ENCODE measurements at places on chromosomes 5 and 9.
A peak's percentile ranks its signal among the peaks of the same experiment; 100 is the strongest.

- DNase-seq, result no peak
Measured at GRCh38 chr9:71127301-71127700, 5.9 kb upstream of the TRPM3 start.

GRCh38 chr9:2469681-2470221, 151.8 kb upstream of the VLDLR start:
- peak; percentile 30 for DNase-seq

DNA sequence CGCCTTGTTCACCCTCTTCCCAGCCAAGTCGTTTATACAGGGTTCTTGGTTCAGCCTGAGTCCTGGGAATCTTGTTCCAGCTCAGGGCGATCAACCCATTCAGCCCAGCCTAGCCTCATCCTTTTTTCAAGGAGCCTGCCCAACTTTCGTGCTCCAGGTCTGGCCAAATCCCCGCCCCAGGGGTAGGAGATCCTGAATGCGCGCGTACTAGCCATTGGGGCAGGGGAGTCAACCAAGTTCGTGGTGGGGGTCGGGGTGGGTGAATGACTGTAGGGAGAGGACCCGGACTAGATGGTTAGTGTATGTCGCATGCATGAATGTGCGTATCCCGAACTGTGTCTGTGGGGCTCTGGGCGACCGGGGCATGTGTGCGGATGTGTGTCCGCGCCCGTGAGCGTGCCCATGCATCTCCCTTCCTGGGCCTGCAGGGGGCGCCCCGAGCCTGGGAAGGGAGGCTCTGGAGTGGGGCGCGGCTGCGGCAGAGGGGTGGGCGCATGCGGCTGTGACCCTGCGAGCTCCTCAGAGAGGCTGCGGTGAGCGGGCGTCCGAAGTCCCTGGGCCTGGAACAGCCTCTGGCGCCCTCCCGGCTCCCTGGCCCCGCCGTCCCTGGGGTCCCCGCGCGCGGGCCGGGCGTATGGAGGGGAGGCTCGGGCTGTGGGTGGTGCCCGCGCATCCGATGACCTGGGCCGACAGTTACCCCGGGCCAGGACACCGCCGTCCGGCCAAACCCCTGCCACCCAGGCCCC, 8.7 kb downstream of the CCL21 start:
- no peak for DNase-seq

DNA sequence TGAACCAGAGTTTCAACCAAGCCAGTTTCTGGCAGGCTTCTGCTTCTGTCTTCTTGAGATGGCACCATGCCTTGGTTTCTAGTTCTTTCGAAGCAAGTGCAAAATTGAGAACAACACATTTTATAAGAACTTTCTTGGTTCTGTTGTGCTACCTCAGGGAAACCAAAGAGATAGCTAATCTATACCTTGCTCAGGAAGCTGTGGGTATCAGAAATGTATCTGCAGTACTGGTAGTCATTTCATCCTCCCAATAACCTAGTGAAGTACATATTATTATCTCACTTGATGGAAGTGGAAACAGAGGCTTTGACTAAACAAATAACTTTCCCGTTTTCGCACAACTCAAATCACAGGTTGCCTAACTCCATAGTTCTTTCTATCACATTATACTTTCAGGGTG, 246.6 kb downstream of the ENC1 start:
- DNase-seq, result no peak

DNA sequence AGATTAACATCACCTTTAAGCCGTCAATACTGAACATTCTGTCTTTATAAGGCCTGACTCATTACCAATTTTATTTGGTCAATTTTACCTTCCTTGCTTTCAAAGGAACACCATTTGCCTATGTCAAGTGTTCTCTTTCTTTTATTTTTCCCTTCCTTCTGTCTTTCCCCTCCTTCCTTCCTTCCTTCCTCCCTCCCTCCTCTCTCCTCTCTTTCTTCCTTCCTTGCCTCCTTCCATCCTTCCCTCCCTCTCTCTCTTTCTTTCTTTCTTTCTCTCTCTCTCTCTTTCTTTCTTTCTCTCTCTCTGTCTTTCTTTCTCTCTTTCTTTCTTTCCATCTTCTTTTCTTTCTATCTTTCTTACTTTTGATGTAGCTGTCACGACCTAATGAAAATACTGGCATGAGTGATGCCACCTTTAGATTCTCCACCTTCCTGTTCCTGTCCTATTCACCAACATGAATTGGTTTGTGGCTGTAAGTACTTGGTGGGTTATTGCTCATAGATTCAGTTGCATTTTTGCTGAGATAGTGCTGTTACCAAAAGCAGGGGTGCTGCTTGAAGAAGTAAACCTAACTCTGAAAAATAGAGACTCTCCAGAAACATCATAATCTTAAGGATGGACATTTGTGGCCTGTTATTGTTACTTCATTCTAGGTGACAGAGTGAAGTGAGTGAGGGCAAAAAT, 33.8 kb downstream of the DOCK8 start:
- DNase-seq, result no peak

- no peak for DNase-seq
Measured at GRCh38 chr5:138038826-138039225, 5.9 kb upstream of the FAM13B start.

GRCh38 chr9:87886933-87887505, 4.3 kb downstream of the SPATA31E1 start:
- no peak for DNase-seq

DNA sequence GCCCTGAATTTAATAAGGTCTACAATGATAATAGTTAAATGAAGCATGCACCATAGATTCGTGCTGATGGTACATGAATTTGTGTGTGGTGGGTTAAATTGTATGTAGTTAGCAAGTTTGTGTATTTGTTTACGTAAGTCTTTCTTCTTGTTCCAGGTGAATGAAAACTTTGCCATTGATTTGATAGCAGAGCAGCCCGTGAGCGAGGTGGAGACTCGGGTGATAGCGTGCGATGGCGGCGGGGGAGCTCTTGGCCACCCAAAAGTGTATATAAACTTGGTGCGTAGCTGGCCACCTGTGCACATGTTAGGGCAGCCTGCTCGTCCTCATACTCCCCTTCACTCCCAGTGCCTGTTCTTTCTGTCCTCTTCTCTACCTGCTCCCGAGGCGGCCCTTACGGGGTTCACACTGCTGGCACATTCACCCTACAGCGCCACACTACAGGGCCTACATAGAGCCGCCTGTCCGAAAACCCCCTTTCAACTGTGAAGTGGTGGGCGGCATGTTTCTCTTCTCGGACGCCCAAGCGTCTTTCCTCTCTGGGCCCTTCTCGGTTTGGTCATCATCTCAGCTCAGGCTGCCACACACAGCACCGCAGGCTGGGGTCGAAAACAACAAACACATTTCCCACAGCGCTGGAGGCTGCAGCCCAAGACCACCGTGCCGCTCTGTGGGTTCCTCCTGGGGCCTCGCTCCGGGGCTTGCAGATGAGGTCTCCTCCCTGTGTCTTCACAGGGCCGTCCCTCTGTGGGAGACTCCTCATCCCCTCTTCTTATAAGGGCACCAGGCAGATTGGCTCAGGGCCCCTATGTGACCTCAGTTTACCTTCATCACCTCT, 13.2 kb downstream of the NDUFS6 start:
- no peak for DNase-seq

DNA sequence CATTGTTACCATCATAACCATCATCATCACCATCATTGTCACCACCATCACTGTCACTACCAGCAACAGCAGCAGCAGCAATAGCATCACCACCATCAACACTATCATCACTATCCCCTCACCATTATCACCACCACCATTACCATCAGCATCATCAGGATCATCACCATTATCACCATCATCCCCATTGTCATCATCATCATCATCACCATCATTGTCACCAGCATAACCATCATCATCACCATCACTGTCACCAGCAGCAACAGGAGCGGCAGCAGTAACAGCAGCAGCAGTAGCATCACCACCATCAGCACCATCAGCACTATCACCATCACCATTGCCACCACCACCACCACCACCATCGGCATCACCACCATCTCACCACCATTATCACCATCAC, 48.4 kb downstream of the S1PR3 start:
- DNase-seq, result no peak

DNA sequence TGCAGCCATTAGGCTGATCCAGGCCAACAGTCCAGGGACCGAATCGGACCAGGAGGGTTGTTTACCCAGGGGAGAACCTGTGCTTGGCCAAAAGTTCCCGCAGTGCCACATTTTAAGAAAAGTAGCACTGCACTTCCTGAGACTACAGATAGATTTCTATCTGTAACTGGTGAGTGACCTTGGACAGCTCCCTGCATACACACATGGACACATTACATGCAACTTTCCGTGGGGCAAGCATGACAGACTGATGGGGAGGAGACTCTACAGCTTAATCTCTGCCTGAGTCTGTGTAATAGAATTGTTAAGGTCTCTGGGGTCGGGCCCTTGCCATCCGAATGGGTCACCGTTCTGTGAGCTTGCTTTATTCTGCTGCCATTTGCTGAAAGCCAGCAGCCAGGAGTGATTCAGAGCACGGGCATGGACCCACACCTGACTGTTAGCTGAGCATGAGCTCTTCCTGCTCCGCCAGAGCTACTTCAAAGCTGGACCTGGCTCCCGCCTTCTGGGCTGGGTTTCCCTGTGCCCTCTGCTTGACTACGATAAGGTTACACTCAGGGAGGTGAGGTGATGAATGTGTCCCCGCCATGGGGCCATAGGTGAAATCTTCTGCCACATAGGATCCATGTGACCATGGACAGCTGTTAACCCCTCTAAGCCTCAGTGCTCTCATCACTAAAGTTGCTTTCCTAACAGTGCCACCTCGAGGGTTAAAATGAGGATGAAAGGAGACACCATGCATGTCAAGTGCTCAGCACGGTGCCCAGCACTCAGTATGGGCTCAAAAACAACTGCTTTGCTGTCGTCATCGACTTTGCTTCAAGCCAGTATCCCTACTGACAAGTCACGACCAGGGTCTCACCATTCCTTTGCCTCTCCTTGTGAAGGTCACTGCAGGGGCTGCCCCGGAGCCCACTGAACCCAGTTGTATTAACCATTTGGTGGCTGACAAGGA, 200.0 kb downstream of the MELK start:
- no peak for DNase-seq

GRCh38 chr5:124949862-124950261, 203.4 kb upstream of the ZNF608 start:
- DNase-seq, result no peak

Data from brain pericyte (primary cell).